ENCODE measurements at places on chromosomes 7 and 10.

DNA sequence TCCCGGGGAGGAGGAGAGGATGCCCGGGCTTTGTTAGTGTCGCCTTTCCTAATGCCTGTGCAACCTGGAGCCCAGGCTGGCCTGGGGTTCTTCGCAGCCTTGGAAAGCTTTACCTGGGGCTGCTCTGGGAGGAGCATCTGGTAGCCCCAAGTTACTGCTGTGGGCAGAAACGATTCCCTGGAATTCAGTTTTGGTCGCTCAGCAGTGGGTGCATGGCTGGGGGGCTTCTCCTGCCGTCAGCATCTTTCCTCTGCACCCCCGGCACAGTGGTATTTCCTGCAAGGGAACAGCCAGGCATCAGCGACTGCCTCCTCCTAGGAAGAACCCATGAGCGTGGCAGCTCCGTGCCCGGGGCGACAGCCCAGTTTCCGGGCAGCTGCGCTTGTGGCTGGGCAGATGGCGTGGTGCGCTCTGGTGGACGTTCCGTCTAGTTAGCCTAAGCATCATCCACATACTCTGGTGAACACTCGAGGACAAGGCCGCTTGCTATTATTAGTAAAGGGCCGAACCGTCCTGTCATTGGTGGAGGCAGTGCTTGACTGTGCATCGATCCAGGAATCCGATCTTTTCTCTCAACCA is 107.0 kb upstream of the BTBD16 start:
- no peak for DNase-seq

- DNase-seq: no peak
Measured at GRCh38 chr10:8060010-8060703, 5.7 kb downstream of the GATA3 start.

DNA sequence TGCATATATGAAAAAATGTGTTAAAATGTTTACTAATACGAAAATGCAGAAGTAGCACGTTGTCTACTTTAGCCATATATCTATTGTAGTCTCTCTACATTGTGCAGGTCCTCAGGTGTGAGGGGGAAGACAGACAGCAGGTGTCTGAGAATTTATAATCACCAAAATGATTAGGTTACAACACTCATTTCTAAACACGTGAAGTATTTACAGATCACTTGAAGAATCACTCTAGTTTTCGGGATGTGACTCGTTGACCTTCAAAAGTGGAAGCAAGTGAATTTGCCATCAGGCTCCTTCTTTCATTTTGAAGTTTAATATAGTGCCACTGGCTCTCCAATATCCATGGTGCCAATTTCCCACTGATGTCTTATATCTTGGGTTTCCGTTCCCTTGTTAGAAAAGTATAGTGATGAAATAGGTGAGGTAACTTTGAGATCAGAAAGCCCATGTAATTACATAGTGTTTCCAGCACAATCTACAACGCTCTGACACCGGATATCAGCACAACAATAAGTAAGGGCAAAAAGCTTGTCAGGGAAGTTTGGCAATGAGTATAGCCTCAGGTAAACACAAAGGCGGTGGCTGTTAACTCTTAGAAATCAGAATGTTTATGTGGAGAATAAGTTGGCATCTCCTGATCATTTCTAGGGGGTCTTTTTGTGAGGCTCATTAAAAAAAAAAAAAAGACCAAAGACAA is 57.5 kb upstream of the SP4 start:
- DNase-seq: peak; percentile 29

GRCh38 chr10:95039281-95039680 is 30.0 kb downstream of the CYP2C8 start:
- no peak for DNase-seq

DNA sequence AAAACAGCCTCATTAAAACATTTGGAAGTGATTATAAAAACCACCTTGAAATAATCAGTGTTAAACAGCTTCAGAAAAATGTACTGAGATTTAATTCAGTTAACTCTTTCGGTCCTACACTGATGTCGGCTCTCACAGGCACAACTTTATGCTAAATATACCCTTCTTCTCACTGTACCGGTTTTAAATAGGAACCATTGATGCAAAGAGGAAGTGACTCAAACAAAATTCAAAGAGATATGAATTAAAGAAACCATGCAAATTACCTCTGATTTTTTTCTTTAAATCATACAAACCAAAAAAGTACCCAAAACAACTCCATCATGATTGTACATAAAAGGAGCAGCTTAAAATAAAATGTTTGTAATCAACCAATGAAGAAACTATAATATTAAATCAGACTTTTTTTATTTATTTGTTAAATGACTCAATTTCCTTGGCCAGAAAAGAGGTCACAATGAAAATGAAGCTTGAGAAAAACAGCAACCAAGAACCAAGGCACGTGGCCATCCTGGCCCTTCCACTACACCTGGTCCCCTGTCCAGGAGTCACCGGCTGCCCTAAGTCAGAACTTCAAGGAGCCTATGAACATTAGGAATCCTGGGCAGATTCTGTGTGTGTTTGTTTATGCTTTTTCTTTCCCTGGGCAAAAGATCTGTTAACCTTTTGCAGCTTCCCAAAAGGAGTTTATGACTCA is 73.0 kb upstream of the CABCOCO1 start:
- DNase-seq: no peak

Measured in NCI-H1417 treated with DMSO at 0.1 percent for 48 hours (cell line).